Brain (organoid and tissue), 16 donors: ENCODE measurements at places on chromosomes 7 and 10. TPM values are rescaled to one million over a fixed set of nuclear protein-coding genes. Genes with fewer than 3 reads are reported as not detected.
A peak's percentile ranks its signal among the peaks of the same experiment; 100 is the strongest.

GRCh38 chr7:71132377-71133231 is 660 bp downstream of the GALNT17 start:
- peak; percentile 58 for DNase-seq

- no peak for DNase-seq
These were observed 221.0 kb downstream of the GLRX3 start for GRCh38 chr10:130357226-130357625.

The PRPS1L1 gene
- not detected for polyA plus RNA-seq

GRCh38 chr10:119139464-119140067 is 25.9 kb downstream of the SFXN4 start:
- peak; percentile 11 for DNase-seq

DNA sequence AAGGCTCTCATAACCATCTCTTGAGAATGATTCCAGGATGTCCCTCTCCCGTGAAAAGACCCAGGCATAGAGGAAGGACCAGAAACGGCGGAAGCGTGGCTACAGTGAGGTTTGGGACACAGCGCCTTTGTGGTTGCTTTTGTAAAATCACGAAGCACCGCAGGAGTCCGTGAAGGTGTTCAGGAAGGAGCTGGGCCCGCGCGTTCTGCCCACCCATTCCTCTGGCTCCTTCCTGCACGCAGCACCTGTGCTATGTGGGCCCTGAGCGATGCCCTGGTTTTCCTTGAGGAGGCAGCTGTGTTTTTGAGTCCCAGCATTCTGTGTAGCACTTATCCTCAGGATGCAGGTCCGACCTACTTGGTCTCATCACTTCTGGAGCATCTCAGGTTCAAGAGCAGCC is 112.8 kb downstream of the TRRAP start:
- DNase-seq = no peak

DNA sequence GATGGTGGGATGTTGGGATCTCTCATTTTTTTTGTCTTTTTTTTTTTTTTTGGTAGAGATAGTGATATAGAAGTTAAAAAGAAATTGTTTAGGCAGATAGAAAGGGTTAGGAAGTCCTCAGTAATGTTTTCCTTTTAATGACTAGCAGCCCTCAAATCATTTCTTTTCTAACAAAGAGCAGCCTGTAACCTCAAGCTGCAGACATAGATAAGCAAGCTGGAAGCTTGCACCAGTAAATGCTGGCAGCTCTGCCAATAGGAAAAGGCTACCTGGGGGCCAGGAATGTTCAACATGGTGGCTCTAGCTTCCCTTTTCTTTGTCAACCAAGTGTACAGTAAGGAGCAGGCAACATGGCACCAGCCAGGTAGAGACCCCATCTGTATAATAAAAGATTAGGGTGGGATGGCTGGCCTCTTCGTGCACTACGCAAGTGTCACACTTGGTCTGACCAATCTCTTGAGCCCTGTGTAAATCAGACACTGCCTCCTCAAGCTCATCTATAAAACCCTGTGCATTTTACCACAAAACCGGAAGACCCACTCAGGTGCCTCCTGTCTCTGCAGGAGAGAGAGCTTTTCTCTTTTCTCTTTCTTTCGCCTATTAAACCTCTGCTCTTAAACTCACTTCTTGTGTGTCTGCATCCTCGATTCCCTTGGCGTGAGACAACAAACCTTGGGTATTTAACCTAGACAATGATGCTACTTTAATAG is 212.9 kb downstream of the SNX10 start:
- no peak for DNase-seq

- DNase-seq = peak; percentile 91
These were observed 114.9 kb downstream of the IPMK start for GRCh38 chr10:58152673-58153263.

DNA sequence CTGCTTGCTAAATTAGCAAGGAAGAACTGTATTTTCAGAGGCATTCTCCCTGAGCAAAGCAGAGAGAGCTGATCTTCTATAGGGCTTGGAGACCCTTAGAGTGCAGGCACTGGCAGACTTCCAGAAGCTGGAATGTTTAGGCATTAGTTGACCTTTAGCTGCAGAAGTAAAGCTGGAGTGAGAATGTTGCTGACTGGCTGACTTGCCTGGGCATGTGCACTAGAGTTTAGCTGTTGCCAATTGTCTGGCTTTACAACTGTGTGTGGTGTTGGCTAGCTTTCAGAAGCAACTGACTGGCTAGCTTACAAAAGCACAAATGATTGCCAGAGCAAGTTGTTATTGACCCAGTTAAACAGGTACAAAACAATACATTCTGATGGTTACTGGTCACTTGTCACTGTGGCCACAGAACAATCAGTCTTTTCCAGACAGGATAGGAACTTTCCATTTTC is 25.1 kb downstream of the FAM13C start:
- peak; percentile 71 for DNase-seq

DNA sequence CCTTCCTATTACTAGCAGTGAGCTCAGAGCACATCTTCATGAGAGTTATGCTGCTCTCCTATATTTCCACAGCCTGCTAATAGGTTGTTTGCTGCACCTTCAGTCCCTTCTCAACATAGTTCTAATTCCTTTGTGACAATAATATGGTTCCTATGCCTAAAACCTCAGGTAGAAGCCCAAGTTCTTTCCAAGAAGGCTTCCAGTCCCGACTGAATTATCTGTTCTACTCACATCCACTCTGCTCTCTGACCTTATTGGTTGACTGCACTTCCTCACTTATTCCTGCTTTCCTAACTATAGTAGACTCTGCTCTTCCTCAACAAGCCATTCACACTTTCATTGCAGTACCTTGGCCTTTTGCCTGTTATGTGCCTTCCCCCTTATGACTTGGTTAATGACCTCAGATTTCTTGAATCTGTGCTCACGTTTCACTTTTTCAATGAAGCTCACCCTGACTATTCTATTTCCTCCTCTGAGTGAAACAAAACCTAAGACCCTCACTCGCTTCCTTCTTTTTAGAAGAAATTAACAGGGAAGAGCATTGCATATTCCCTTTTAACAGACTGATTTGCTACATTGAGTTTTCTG is 132.7 kb downstream of the MDFIC start:
- no peak for DNase-seq

DNA sequence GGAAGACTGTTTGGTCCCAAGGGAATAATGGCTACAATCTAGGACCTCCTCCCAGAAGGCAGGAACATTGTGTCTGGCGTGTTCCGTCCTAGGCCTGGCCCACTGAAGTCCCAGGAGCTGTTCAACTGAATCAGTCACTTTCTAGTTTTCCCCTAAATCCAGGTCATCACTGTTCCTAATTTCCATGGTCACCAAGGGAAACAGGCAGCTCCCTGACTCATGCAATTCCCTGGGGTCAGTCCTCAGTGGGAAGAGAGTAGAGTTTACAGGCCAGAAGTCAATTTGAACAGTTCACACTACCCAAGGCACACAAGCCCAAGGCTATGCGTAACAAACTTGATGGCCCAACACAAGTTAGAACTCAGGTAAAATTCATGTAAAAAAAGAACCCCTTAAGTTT is 44.0 kb downstream of the CREB3L2 start:
- no peak for DNase-seq

The PTPRN2 gene
- 130 TPM for polyA plus RNA-seq

The C10orf62 gene
- not detected for polyA plus RNA-seq

DNA sequence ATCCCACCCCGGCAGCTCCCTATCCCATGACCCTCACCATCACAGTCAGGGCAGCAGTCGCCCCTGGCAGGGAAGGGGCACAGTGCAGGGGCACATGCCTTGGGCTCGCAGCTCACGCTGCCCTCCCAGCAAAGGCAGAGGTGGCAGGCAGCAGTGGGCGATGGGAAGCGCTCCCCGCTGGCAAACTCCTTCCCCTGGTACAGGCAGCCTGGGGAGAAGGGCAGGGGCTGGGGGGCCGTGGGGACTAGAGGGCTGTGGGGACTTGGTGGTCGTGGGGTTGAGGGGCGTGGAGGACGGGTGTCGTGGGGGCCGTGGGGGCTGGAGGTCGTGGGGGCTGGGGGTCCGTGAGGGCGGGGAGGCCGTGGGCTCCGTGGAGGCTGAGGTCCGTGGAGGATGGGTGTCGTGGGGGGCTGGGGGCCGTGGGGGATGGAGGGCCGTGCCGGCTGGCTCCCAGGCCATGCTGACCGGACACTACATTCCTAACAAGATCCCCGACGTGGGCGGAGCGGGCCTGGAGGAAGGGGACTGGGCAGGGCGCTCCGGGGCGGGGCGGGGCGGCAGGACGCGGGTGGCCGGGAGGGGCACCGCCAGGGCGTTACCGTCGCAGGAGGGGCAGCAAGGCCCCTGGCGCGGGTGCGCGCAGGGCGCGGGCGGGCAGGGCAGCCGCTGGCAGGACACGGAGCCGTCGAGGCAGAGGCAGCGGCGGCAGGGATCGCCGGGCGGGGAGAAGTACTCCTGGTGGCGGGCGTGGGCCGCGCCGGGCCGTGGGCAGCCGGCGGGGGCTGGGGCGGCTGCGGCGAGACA is 20.0 kb downstream of the KCP start:
- no peak for DNase-seq

- DNase-seq = no peak
These were observed 46.2 kb downstream of the BLNK start for GRCh38 chr10:96225119-96225518.

DNA sequence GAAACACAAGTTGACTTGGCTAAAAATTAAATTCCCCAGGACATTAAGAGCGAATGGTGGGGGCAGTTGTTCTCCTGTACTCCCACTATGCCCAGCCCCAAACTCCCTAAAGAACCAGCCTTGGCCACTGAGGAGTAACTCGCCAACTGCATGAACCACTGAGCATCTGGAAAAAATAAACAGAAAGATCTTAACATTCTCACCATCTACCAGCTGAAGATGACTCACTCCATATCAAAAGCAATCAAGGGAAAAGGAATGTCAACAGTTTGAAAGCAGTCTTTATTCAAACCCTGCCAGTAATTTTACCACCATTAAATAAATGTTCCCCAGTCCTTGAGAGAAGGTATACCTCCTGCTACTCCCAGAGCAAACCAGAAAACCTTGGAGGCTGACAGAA is 45.4 kb downstream of the CTTNBP2 start:
- no peak for DNase-seq

The INHBA gene
- polyA plus RNA-seq = 0.17 TPM

GRCh38 chr10:73211106-73211811 is 35.8 kb downstream of the DNAJC9 start:
- no peak for DNase-seq

- DNase-seq = no peak
These were observed 54.9 kb downstream of the CLIP2 start for GRCh38 chr7:74344132-74344496.

DNA sequence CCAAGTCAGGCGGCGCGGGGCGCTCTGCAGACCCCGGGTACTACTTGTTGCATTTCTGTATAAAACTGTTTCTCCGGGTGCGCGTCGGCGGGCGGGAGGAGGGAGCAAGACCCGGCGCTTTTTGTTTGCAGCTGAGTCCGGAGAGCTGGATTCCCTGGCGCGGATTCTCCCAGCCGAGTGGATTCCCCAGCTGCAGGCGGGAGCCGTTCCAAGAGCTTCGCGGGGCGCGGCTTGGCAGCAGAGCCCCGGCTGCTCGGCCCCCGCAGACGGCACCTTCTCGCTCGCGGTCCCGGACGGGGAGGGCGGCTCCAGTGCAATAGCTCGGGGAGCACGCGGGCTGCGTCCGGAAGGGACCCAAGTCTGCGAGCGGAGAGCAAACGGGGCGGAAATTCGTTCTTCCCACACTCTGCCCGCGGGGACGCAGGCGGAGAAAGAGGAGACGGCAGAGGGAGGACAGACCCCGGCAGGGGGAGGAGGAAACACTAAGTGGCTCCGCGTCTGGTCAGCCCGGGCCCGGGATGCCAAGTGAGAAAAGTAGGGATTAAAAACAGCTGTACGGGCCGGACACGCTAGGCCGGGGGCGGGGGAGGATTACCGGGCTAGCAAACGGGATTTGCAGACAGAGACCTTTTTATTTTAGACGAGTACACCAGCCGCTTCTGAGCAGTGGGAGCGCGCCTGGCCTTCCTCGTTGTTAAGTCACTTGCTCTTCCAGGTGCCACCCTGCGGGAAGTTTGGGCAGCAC is at the start of gene TRIL:
Gene TRIL (minus strand): TSS at position 96 of the 745 bp plus-strand sequence. CDS start 284 bp downstream, outside the sequence.
- peak; percentile 84 for DNase-seq

DNA sequence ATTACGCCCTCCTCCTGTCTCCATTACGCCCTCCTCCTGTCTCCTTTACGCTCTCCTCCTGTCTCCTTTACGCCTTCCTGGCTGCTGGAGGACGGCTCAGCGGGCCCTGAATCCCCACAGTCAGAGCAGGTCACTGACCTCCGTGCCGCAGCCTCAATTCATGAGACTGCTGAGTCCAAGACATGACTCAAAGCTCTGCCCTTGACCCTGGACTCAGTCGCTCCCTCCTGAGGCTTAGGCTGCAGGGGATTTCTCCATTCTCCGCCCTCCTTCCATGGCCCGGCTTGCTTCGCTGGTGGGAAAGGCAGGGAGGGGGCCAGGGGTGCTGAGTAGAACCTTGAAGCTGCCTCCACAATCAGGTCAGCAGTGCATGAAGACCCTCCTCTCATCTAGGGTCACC is 21.0 kb upstream of the FOXL3 start:
- DNase-seq = no peak

The ARMH3 gene
- 11.3 TPM for polyA plus RNA-seq

DNA sequence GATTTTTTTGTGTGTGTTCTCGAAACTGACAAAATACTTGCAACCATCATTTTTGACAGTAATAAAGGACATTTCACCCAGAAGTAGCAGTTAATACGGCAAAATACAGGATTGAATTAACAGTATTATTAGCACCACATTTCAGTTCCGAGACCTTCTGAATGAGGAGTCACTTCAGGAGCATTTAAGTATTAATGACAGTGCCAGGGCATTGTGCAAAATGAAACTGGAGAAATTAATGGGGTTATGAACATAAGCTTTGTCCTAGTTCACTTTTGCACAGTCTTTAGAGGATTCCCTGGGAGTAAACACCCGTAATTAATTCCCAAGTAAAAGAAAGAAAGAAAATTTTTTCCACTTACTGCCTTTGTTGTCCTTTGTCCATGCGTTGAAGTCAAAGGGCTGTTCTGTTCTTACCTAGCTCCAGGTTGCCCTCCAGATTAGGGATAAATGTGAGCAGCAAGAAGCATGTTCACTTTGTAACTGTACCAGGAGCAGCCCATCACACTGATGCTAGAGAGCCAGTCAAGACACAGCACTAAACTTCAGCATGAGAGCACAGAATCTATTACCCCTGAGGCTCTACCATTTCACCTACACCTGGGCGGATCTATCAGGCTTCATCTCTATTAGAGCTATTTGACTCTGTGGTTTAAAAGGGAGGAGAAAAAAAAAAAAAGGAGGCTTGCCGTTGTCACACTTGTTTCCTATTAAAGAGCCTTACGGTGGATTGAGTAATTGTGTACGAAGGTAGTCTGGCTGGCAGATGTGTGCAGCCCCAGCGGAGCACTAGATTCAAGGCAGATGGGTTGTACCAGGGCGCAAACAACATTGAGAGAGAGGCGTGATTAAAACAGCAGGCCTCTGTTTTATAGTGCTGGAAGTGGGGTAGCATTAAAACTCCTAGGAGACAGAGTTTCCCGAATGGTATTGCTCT is 297.8 kb upstream of the SEMA3A start:
- peak; percentile 38 for DNase-seq

- DNase-seq = no peak
These were observed 94.6 kb upstream of the MACROH2A2 start for GRCh38 chr10:69957886-69958555.

The CDNF gene
- polyA plus RNA-seq = 2.4 TPM

GRCh38 chr10:90126256-90126595 is 424.8 kb downstream of the KIF20B start:
- DNase-seq = no peak

The OPN1SW gene
- polyA plus RNA-seq = not detected

The MACC1 gene
- not detected for polyA plus RNA-seq

GRCh38 chr10:58780476-58780875 is 267.8 kb downstream of the BICC1 start:
- no peak for DNase-seq
